ENCODE measurements at places on chromosomes 2 and 18. TPM values are rescaled to one million over a fixed set of nuclear protein-coding genes. Genes with fewer than 3 reads are reported as not detected.
A peak's percentile ranks its signal among the peaks of the same experiment; 100 is the strongest.

GRCh38 chr2:720842-721241 is 43.6 kb upstream of the TMEM18 start:
- ATAC-seq, result no peak

- no peak for ATAC-seq
Measured at GRCh38 chr2:229641676-229642075, 72.7 kb downstream of the DNER start.

GRCh38 chr2:54722641-54723040 is 821 bp upstream of the EML6 start:
- ATAC-seq, result peak; percentile 22

- no peak for ATAC-seq
Measured at GRCh38 chr2:141301551-141301950, 829.3 kb downstream of the LRP1B start.

GRCh38 chr2:43227830-43228281 is 1.4 kb upstream of the ZFP36L2 start:
- no peak for ATAC-seq

DNA sequence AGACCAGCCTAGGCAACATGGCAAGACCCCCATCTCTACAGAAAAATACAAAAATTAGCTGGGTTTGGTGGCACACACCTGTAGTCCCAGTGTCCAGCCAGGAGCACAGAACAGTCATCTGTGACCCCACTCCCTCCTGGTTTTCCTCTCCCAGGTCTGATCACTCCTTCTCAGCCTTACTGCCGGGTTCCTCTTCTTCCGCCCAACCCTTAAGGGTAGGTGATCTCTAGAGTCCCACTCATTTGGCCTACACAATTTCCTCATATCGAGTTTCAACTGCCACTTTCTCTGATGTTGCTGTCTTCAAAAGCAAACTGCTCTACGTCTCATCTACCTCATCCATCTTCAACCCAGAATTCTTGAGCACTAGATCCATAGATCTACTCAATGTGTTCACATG is 13.4 kb upstream of the MAT2A start:
- no peak for ATAC-seq

DNA sequence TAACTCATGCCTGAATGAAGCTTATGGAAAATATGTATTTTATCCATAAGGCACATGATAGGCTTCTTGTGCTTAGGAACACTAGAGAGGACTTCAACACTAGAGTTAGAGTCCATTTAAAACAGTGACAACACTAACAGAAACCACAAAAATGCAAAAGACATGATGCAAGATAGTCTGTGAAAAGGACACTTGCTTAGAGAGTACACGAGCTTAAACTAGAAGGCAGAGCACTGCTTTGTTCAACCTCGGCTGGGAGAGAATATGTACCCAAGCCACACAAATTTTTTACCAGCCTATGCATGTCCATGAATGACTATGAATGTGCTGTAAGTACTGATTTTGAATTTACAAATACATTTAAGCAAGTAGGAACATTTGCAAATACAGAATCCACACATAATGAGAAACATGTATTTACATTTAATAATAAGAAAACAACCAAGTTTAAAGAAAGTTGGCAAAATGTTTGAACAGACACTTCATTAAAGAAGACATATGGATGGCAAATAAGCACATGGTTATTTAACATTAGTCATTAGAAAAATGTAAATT is 130.6 kb downstream of the SPOPL start:
- no peak for ATAC-seq

DNA sequence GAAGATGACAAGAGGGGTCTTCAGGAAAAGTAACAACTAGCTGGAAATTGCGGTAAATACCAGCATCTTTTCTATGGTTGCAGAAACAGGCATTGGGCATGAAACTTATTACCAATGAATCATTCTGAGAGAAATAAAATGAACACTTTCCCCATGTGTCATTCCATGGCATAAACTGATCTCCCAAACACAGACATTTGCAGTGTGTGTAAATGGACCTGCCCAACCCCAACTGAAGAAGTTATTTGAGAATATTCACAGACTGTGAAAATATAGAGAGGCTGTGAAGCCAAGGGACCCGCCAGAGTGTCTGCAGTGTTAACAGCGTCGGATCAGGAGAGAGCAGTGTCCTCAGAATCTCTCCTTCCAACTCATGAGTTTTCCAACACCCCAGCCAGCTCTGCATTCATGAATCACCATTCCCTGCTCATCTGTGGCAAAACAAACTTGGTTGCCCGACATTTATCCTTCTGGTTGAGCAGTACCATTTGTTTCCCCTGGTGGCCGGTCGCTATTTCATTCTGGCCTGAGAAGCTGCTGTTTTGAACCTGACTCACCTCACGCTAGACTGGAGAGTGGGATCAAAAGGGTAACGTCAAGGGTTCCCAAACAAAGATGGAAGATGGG is 238.4 kb downstream of the PID1 start:
- ATAC-seq, result peak; percentile 60

The RPRM gene
- total RNA-seq, result 2.6 TPM

The GAREM1 gene
- 11.8 TPM for total RNA-seq

DNA sequence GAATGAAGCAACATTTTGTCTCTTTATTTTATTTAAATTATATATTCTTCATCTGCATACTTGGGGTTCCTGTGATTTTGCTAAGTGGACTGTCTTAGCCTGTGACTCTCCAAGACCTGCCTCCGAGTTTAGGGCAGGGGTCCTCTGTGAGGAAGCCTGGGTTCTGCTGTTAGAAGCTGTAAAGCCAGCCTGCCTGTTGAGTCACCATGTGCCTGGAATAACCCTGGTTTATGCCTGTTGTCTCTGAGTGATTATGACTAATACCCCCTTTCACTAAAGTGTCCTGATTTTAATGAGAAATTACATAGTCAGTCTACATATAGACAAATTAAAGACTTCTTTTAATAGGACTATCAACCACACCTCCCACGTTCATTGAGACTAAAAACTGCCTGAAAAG is 369.1 kb downstream of the ZNF521 start:
- ATAC-seq, result no peak

The CFAP65 gene
- not detected for total RNA-seq

DNA sequence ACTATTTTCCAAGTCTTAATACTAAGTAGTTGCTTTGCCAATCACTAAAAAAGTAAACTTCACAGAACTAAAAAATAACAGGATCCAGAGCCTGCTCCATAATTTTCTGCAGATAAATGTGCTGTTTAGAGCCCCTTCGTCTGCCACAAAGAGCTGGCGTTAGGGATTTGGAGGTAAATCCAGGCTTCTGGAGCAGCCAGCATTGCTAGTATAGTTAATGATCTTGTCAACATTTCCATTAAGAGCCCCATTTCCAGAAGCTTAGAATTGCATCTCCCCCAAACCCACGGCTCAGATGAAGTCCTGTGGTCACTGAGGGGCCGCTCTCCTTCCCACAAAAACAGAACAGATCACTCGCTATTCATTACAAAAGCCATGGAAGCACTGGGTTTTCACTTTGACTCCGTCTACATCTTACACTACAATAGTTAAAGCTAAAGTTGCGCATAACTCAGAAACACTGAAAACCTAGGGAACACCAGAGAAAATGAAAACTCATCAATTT is 41.9 kb downstream of the ZNF516 start:
- ATAC-seq, result no peak

GRCh38 chr2:88651646-88652045 is 24.4 kb upstream of the EIF2AK3 start:
- ATAC-seq, result no peak

DNA sequence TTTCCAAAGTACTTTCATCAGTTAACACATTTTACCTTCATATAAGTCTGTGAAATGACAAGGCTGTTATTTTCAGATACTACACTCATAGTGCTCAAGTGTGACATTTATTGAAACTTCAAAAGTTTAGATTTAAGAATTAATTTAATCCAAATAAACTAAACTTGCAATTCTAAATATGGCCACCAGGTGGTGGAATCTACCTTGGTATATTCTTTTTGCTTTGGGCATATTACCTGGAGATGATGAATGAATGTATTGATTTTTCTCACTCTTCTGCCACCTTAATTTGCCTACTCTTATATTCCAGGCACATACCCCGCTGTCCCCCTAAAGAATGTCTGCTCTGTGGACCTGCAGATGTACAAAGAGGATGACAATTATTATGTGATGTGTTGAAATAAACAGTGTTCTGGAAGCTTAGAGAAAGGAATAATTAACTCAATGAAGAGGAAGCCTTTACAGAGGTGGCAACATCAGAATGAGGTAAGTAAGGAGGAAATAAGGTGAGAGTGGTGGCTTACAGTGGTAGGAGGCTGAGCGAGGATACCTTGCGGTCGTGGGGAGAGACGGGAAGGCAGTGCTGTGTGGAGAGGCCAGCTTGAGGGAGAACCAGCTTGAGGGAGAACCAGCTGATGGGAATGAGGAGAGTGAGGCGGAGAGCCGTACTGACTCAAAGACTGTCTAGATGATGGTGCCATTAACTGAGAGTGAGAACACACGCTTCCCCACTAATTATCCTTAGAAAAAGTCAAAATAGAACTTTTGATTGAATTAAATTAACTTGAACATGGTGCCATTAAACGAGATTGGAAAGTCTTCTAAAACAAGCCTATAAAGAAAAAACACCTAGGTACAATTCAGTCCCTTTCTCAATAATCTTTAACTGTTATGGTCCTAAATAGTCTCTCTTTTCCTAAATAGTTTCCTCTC is 179.5 kb downstream of the CELF4 start:
- ATAC-seq, result no peak

The ARHGAP15 gene
- 8.0 TPM for total RNA-seq

DNA sequence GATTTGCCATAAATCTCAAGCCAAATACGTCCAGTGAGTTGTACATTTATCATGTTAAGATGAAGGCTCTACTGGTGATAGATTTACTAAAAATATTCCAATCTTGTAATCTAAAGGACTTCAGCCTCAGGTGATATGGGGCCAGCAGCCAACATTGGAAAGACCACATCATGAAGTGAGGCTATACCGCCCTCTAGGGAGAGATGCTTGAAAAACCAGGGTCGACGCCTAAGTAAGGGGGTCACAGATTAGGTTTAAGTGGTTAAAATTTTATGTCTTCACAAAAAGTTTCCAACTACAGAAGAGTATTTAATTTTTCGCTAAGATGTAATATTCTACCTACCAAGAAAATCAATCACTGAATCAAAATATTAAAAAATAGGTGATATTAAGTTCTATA is 33.3 kb downstream of the DOCK10 start:
- no peak for ATAC-seq

DNA sequence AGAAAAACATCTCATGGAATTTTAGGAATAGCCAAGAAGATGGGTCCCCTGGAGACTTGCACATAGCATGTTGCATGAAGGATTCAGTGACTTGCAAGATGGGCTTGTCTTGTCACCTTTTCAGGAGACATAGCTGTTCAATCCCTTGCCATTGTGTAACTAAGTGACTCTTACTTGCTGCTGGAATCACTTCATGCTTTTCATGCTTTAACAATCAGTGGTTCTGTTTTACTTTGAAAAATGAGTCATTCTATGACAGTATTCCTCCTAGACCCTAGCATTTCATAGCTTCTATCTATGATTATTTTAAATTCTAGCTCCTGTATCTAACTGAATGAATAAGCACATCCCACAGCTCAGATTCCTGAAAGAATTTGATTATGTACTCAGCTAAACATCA is 2.8 kb downstream of the KYNU start:
- no peak for ATAC-seq

DNA sequence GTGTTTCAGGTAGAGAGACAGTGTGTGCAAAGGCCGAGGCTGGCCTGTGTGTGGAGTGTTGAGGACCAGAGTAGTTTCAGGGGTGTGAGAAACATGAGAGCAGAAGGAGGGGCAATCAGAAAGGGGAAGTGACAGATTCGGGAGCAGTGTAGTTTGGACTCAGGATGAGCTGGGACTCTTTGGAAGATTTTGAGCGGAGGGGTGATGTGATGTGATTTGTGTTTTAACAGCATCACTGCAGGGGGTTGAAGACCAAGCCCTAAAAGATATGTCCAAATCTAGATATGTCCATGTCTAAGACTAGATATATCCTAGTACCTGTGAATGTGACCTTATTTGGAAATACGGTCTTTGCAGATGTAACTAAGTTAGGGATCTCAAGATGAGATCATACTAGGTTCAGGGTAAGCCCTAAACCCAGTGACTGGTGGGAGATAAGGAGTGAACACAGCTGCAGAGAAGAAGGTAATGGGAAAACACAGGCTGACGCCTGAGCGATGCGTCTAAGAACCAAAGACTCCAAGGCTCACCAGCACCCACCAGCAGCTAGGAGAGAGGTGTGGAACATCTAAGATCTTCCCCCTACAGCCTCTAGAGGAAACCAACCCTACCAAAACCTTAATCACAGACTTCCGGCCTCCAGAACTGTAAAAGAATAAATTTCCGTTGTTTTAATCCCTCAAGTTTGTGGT is 38.5 kb upstream of the MYO3B start:
- ATAC-seq, result no peak

The TTN gene
- 5.0 TPM for total RNA-seq

The LYPD1 gene
- total RNA-seq, result 4.2 TPM

GRCh38 chr2:24840962-24841945 is 48.0 kb downstream of the CENPO start:
- ATAC-seq, result no peak

The WNT10A gene
- total RNA-seq, result not detected

The CTAGE1 gene
- total RNA-seq, result not detected

DNA sequence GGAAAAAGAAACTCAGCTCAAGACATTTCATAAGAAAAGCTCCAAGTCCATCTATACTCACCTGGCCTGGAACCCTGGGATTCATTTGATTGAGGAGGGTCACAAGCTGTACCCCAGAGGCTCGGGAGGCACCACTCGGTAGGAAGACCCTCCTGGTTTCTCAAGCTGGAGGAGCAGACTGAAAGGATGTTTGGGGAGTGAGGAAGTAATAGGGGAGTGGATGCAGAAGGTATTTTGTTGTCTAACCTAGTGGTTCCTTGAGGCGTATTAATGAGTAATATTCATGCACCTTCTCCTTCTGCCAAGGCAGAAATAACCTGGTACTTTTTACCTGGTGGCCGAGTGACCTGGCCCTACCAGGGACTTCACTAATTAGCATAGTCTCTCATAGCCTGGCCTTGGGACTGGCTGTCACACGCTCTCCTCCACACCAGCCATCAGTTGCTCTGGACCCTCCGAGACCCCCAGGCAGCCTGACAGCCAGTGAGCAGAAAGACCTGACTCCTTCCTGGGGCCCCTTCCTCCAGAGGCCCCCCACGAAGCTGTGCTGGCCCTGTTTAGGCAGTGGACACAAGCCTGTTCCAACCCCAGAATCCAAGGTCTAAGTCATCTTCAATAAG is 161.4 kb downstream of the BCL2 start:
- ATAC-seq, result no peak

The C2orf66 gene
- total RNA-seq, result not detected

- peak; percentile 65 for ATAC-seq
Measured at GRCh38 chr2:233210843-233211547, 40.5 kb upstream of the ATG16L1 start.

DNA sequence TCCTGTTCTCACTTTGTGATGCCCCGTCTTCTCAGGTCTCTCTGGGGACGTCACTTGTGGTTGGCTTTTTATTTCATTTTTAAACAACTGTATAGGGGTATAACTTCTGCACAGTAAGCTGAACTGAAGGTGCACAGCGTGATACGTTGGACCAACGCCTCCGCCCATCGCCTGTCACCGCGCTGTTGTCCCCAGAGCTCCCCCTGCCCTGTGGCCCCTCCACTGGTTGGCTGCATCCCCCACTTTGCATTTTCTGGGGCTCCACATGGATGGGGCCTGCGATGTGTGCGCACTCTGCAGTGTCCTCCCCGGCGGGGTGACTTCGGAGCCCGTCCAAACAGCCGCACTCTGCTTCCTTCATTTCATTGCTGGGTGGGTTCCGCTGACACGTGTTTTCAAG is 14.3 kb downstream of the GPR35 start:
- no peak for ATAC-seq
